MG63 (cell line): ENCODE measurements at places on chromosomes 3 and 15. TPM values are rescaled to one million over a fixed set of nuclear protein-coding genes. Genes with fewer than 3 reads are reported as not detected.

The MESP2 gene
- 1.8 TPM in 1 of 2 replicates, not detected in the other for total RNA-seq

The LSAMP gene
- 0.16 and 1.2 TPM in 2 replicates for total RNA-seq

- no peak for DNase-seq
Observed at GRCh38 chr15:90318591-90318990, 33.5 kb upstream of the ZNF774 start.

- DNase-seq, result no peak
Observed at GRCh38 chr3:54215521-54215920, 93.2 kb downstream of the CACNA2D3 start.

DNA sequence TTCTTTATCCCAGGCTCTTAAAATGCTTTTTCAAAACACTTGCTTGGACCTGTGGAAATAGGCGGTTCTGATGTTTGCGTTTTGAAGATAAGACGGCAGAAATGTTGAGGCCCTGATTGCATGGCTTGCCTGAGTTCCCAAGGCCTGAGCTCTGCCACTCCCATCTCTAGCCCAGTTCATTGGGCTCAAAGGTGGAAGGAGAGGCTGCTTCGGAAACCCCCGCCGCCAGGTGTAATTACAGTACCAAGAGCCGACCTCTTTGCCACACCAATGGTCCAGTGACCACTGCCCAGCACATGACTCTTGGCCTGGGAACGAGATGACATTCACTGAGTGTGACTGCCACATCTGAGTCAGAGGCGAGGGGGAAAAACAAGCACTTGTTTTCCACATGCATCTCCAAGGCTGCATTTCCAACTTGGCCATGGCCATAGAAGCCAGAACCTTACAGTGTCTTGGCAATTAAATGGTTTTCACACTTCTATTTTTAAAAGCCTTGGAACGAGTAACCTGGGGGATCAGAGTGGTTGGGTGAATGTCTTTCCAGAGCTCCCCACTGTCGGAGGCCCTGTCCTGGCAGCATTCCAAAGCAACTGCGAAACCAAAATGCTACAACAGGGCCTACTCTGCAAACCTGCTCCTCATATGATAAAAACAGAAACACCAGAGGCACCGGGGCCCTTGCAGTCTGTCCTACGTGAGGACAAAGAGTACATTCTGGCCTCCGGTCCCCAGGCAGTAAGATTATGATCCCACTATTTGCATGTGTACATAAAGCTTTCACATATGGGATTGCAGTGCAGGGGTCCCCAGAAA is 63.8 kb upstream of the CGNL1 start:
- no peak for DNase-seq

GRCh38 chr3:110174908-110175307 is 837.6 kb upstream of the DPPA4 start:
- no peak for DNase-seq

The ITIH1 gene
- not detected in 2 replicates for total RNA-seq

GRCh38 chr15:97998307-97999071 is 38.0 kb downstream of the ARRDC4 start:
- peak; percentile 33 for DNase-seq

The C3orf85 gene
- total RNA-seq, result not detected in 2 replicates

- DNase-seq, result no peak
Observed at GRCh38 chr3:71723452-71724170, 1.6 kb downstream of the EIF4E3 start.

GRCh38 chr3:154224366-154224765 is 99.9 kb downstream of the DHX36 start:
- no peak for DNase-seq

The PFN2 gene
- total RNA-seq, result 493 and 609 TPM in 2 replicates

The NMNAT3 gene
- total RNA-seq, result 0.37 and 1.6 TPM in 2 replicates

- DNase-seq, result no peak
Observed at GRCh38 chr3:134713671-134714070, 62.8 kb upstream of the KY start.

- DNase-seq, result no peak
Observed at GRCh38 chr3:88707837-88708236, 399.6 kb upstream of the EPHA3 start.

DNA sequence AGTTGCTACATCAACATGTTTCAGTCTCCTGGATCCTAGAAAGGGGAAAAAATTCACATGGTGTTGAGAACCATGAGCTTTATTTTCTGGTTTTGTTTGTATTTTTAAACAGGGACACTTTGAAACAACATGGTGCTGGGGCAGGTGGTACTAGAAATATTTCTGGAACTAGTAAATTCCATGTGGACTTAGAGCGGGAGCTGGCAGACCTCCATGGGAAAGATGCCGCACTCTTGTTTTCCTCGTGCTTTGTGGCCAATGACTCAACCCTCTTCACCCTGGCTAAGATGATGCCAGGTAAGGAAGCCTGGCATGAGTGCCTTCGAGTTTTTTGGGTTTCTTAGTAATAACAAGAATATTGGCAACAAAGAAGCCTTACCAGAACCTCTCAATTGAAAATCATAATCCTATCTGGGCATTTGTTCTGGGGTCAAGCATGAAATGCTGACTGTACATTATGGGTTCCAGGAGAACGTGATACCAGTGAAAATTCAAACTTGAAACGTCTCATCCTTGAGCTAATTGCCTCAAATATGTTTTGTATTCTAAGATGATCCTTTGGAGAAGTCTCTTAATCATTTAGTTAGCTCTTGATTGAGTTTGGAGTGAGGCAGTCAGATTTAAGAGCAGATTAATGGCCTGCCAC is 7.9 kb downstream of the ALAS1 start:
- no peak for DNase-seq

DNA sequence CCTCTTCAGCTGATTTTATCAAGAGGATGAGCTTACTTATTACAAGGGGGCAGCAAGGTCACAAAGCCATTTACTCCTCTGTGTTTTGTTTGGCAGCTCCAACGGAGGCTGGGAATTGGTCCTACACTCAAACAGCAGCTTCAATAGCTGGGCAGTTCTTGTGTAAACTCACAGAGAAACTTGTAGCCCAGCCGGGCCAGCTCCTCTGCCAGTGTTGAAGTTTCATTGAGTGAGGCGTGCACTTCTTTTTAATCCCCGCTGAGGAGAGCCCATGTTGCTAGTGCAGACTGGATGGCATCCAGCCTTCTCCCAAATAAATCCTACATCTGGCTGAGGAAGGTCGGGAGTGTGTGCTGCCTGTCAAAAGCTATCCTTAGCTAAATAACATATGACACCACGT is 59.5 kb downstream of the BFSP2 start:
- peak; percentile 91 for DNase-seq

The PATL2 gene
- total RNA-seq, result not detected in 2 replicates

The SPESP1 gene
- not detected in 2 replicates for total RNA-seq

- no peak for DNase-seq
Observed at GRCh38 chr3:70090322-70090913, 90.9 kb downstream of the SAMMSON start.

- no peak for DNase-seq
Observed at GRCh38 chr15:25985165-25985564, 122.0 kb upstream of the ATP10A start.

- DNase-seq, result no peak
Observed at GRCh38 chr15:62788224-62788623, 254.3 kb upstream of the TPM1 start.

DNA sequence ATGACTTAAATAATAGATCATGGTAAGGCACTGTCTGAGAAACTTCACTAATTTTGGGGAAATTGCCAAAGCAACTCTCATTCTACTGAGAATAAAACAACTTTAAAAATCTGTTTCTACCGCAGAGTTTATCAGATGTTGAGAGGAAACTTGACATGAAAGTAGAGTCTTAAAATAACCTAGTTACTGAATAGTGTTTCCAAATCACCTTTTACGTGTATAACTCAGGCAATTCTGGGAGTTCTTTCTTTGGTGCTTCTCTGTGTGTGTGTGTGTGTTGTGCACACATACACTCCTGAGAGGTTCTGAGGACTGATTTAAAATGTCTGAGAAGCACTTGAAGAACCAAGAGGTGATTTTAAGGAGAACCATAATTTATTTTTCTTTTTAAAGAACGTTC is 236.6 kb downstream of the SV2B start:
- DNase-seq, result no peak
